T-helper 2 cell treated with Interferon-gamma antibody and Interleukin-4, amounts not matched to agents 5 μg/mL and 100 μg/mL, for 36 hours (primary cell): ENCODE measurements at places on chromosomes 2 and 18.

GRCh38 chr2:226701052-226701451 lies 98.6 kb downstream of the IRS1 start:
- no peak for DNase-seq

GRCh38 chr2:42925742-42926433 lies 133.5 kb upstream of the HAAO start:
- no peak for DNase-seq

- DNase-seq = no peak
Measured at GRCh38 chr18:79458917-79459803, 63.4 kb downstream of the NFATC1 start.

DNA sequence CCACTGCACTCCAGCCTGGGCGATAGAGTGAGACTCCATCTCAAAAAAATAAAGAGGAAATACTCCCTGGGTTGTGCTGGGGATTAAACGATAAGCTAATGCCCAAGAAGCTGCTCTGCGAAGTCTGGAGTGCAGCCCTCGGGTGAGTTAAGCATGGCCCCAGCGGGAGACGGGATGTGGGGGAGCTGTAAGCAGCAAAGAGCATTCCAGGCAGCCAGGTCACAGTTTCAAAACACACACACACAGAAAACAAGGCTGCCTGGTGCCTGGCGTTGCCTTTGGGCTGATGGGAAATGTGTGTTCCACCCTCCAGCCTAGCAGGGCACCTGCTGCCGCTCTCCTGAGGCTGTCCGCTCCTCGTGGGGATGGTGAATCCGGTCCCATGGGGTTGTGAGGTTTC lies 24.1 kb downstream of the ODC1 start:
- no peak for DNase-seq

GRCh38 chr2:55224761-55225261 lies 7.3 kb downstream of the CLHC1 start:
- no peak for DNase-seq

GRCh38 chr2:207150284-207150683 lies 15.5 kb downstream of the KLF7 start:
- no peak for DNase-seq

DNA sequence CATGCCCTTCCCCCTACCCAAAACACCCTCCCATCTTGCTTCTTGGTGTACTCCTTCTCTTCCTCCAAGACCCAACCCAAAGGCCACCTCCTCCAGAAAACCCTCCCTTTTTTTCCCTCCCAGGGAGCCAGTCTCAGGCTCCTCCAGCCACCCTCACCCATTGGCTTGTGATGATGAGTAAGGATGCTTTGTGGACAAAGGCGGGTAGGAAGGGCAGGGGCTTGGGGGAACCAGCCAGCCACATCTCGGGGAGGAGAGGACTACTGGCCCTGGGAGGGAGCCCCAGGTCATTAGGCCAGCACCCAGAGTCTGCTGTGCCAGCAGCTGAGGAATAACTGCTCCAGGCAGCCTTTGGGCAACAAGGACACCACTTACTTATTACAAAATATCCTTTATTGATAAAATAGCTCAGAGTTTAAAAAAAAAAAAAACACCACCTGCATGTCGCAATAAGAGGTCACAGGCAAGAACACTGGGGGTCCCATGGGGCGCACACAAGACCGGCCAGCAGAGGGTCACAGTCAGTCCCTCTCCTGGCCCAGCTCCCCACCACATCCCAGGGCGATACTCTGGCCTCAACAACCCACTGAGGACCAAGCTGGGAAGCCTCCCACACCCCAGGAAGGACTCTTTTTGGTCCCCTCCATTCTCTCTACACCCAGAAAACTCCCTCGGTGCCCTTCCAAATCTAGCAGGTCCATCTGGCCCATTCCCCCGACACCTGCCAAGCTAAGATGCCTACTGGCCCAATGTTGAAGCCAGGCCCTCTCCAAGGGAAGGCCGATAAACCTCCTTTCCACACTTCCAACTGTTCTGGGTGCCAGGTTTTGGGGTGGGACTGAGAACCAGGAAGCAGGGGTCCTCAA lies 3.6 kb downstream of the ADRA2B start:
- no peak for DNase-seq

DNA sequence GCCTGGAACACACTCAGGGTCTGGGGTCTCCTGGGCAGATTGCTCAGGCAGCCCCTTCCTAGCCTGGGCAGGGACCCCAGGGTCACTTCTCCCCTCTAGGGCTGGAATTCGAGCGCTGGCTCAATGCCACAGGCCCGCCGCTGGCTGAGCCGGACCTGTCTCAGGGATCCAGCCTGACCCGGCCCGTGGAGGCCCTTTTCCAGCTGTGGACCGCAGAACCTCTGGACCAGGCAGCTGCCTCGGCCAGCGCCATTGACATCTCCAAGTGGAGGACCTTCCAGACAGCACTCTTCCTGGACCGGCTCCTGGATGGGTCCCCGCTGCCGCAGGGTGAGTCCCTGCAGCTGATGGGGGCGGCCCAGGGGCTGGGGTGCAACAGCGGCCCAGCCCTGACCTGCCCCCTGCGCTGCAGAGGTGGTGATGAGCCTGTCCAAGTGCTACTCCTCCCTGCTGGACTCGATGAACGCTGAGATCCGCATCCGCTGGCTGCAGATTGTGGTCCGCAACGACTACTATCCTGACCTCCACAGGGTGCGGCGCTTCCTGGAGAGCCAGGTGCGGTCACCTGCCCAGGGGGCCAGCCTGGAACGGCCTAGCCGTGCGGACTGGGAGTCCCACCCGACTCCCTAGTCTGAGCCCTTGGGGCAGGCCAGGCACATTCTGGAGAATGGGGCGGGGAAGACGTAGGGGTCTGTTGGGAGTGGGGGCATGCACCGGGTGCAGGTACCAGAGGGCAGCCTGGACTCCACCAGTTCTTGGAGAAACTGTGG lies 8.3 kb downstream of the RNPEPL1 start:
- DNase-seq = no peak

GRCh38 chr2:150809103-150809502 lies 321.6 kb upstream of the RND3 start:
- no peak for DNase-seq

DNA sequence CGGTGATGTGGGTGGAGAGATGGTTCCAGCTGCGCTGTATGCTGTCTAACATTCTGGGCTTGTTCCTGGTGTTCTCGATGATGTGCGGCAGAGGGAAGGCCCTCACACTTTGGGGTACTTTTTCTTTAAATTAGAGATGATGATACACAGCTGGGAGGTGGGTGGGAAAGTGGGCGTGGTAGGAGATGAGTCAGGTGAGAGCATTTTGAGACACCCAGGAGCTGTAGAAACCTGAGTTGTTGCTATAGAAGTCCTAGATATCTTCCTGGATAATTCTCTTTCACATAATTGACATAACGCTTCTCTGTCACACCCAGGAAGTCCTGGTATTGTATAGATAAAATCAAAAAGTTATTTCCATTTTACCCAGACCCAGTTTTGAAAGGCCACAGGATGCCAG lies 103.8 kb upstream of the ALKAL2 start:
- no peak for DNase-seq

- no peak for DNase-seq
Measured at GRCh38 chr2:148680462-148680861, 35.9 kb downstream of the EPC2 start.

DNA sequence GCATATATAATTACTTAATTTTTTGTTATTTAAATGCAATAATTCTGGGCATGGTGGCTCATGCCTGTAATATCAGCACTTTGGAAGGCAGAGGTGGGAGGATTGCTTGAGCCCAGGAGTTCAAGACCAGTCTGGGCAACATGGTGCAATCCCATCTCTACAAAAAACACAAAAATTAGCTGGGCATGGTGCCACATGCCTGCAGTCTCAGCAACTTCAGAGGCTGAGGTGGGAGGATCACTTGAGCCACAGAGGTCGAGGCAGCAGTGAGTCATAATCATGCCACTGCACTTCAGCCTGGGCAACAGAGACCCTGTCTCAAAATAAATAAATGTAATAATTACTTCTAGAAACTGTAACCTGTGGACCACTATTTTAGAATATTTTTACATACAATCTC lies 21.5 kb upstream of the TMEM87B start:
- no peak for DNase-seq

DNA sequence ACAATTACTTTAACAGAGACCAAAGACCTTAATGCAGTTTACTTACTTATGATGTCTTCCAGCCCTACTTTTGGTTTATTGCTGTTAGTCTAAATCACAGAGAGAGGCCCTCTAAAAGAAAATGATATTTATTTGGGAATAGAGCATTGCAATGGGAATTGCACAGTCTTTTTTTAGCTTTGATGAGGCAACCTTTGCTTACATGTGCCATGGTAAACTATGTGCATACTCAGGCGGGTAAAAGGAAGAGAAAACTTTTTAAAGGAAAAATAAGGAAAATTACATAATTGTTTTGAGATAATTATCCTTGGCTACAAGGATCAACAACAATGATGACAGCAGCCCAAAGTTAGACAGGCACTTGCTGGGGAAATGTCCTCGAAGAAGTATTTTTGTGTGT lies 78.6 kb downstream of the EFEMP1 start:
- DNase-seq = no peak

GRCh38 chr2:12884713-12885282 lies 168.1 kb downstream of the TRIB2 start:
- no peak for DNase-seq

DNA sequence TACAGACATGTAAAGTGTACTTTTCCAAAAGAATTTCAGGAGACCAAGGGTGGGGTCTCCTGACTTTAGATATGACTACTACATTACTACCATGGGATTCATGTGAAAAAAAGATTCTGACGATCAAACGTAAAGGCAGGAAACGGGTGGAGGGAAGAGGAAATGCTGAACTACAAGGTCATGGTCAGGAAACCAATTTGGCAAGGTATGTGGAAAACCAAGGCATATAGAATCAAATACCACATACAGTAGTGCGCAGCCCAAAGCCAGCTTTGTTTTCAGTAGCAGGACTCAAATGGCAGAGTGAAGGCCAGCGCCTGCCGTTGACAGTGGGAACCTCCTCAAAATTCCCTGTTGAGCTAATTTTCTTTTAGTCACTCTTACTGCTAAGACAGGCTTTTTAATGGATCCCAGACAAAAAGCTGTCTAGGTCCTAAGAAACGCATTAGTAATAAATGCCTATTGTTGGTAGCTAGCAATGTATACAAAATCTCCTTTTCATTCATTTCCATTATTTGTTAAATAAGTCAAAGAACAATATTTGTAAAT lies 57.6 kb upstream of the SERTAD2 start:
- DNase-seq = no peak

DNA sequence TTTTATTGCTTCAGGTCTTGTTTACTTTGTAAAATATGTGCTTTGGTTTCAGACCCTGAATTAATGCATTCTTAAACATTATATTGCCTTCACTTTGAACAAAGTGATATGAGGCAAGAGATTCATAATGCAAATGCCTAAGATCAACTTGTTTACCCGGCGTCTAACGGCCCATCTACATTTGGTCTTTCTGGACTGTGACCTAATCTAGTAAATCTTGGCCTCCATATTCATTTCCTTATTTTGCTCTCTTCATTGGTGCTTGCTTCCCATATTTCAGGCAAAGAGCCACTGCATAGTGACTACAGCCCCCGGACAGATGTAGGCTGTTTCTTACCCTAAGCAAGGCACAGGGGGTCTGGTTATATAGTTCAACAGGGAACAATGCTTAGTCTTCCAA lies 53.0 kb upstream of the SLC39A10 start:
- DNase-seq = no peak

GRCh38 chr18:9032519-9032918 lies 70.0 kb upstream of the NDUFV2 start:
- no peak for DNase-seq

DNA sequence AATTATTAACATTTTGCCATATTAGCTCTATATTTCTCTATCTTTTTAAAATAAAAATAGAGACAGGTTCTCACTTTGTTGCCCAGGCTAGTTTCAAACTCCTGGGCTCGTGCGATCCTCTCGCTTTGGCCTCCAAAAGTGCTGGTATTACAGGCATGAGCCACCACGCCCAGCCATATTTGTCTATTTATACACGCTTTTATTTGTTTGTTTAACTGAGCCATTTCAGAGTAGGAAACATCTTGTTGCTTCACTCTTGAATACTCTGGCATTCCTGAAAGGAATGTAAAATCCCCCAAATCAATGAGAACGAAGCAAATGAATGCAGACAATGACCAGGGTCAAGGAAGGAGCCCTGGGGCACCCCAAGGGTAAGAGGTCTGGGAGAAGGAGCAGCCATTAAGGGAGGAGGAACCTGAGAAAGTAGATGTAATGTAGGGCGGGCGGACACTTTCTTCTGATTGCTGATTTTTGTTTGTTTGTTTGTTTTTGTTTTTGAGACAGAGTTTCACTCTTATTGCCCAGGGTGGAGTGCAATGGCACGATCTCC lies 31.7 kb upstream of the RAB1A start:
- no peak for DNase-seq

GRCh38 chr2:21860907-21861306 lies 737.1 kb downstream of the TDRD15 start:
- no peak for DNase-seq

- no peak for DNase-seq
Measured at GRCh38 chr2:142981756-142982155, 104.3 kb downstream of the KYNU start.

GRCh38 chr2:227464361-227464760 lies 7.6 kb upstream of the AGFG1 start:
- no peak for DNase-seq

DNA sequence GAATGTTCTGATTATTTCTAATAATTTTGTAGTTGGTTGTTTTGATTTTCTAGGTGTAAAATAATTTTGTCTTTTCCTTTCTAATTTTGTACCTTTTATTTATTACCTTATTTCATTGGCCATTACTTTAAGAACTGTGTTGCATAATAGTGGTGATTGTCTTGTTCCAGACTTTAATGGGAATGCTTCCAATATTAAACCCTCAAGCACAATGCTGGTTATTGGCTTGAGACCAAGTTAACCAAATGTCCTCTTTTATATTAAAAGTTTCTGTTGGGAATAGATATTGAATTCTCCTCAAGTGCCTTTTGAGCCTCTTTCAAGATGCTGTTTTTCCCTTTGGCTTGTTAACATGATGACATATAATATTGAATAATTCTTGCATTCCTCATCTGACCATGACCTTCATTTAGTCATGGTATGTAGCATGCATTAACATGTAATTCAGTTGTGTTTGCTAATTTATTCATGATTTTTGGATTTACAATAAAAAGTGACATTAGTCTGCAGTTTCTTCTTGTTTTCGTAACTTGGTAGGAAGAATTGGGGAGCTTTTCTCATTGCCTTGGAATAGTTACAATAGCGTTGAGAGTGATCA lies 141.7 kb downstream of the DIS3L2 start:
- no peak for DNase-seq

- no peak for DNase-seq
Measured at GRCh38 chr2:217611056-217611455, 391.7 kb downstream of the TNS1 start.

DNA sequence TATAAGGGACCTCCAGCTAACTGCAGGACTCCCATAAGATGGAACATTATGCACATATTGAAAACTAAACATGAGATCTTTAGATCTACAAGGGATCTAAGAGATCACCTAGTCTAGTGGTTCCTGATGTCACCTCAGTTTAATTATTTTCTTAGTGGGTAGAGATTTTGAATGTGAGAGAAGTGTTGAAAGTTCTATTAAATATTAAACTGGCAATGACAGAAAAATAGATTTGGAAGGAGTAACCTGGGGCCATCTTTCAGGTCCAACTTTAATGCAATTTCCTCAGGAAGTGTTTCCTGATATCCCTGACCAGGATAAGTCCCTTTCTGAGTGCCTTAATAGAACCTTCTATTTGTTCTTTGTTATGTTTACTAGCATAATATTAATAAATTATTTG lies 29.1 kb upstream of the CPS1 start:
- DNase-seq = no peak

- DNase-seq = no peak
Measured at GRCh38 chr18:54794823-54795222, 33.5 kb upstream of the RAB27B start.

GRCh38 chr18:59994357-59994756 lies 94.6 kb downstream of the PMAIP1 start:
- DNase-seq = no peak

GRCh38 chr2:123695426-123695825 lies 329.7 kb upstream of the CNTNAP5 start:
- DNase-seq = no peak
